ENCODE measurements at places on chromosomes 3 and 15. TPM values are rescaled to one million over a fixed set of nuclear protein-coding genes. Genes with fewer than 3 reads are reported as not detected.
A peak's percentile ranks its signal among the peaks of the same experiment; 100 is the strongest.

DNA sequence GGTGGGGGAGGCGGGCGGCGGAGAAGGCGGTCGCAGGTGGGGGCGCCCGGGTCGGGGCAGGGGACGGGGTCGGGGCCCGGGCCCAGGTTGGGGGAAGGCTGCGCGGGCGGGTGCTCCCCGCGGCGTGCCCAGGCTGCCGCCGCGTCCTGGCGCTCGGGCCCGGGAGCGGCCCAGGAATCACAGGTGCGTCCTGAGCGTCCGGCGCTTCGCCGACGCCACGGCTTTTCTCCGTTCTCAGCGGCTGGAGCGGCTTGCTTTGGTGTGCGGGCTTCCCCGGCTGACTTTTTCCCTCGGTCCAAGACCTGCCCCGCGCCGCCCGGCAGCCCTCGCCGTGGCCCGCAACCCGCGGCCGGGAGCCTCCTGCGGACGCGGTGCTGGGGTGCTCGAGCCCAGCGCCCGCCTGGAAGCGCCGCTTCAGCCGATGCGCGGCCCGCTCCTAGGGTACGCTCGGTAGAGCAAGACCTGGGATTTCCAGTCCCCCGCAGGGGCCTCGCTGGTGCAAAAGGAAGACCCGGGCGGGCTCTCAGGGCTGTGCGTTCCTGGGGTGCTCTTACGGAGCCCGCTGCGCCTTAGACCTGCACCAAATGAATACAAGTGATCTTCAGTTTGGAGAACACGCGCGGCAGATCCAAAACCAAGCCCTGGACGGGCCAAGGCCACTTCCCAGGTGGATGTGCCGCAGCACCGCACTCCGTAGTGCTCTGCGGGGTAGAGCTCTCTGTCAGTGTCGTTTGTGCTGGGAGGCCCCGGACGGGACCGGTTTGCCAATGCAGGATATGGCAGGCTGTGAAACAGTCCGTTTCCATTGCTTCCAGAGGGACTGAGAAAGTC, 639 bp downstream of the NIPA1 start:
- no peak for DNase-seq

DNA sequence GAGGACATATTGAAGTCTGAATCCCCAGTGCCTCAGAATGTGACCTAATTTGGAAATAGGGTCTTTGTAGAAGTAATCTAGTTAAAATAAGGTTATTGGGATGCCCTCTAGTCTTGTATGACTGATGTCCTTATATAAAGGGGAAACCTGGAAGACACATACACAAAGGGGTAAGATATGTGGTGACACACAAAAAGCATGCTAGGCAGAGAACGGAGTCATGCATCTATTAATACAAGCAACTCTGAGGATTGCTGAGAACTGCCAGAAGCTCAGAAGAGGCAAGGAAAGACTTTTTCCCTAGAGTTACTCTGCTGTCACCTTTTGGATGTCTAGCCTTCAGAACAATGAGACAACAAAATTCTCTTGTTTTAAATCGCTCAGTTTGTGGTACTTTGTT, 58.1 kb upstream of the TMEM108 start:
- no peak for DNase-seq

- DNase-seq = no peak
Measured at GRCh38 chr3:150773616-150774192, 10.7 kb upstream of the SIAH2 start.

- no peak for DNase-seq
Measured at GRCh38 chr3:128895843-128896697, 16.6 kb downstream of the ACAD9 start.

DNA sequence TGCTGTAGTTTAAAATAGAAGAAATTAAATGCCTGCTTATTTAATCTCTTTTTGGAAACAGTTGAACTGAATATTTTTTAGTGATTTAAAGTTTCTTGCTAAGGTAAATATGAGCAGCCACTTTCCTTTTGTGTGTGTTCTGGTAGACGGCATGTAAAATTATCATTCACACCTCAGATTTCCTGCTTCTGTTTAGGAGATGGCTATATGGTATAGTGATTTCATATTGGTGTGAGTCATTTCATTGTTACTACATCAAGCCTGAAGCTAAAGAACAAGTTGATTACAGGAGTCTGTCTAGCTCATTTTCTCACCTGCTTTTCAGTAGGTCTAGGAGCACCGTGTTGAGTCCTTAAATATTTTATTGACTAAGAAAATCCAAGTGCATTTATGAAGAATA, 2.2 kb downstream of the LRCH3 start:
- no peak for DNase-seq

GRCh38 chr3:45574067-45574494, 20.5 kb upstream of the LIMD1 start:
- DNase-seq = no peak

GRCh38 chr3:112017091-112017490, 17.4 kb upstream of the TMPRSS7 start:
- no peak for DNase-seq

GRCh38 chr3:59499000-59499399, 449.2 kb upstream of the CFAP20DC start:
- DNase-seq = no peak

DNA sequence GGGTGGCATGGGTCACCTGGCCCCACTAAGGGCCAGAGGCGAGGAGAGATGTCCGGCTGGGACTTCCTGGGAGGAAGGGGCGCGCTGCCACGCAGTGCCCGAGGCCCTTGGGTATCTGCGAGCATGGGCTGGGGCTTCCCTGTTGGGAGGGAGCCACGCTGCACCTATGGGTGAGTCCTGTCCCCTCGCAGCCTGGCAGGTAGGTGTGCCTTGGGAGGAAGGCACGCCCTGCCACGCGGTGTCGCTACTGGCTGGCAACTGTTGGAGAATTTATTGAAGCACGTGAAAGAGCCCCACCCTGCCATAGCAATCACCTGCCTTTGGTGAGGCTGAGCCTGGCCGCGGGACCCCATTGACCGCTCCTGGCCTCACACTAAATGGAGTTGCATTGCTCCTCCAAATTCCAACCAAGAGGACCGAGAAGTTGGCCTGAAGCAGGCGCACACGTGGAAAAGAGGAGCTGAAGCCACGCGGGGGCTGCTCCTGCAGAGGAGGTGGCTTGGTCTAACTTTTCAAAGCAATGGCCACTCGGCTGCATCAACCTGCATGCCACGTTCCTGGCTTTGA, 134.2 kb downstream of the TJP1 start:
- peak; percentile 26 for DNase-seq

DNA sequence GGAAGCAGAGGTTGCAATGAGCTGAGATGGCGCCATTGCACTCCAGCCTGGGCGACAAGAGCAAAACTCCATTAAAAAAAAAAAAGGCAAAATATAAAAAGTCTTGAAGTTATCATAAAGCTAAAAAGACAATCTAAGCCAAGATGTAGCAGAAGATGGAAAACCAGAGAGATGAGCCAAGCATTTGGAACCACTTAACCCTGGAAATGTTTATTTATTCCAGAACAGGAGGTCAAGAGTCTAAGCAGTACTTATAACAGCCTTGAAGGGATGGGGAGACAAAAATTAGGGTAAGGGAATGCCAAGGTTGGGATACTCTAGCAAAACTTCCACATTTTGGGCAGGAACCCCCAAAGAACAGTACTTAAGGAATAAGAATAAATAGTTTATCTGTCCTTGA, 30.1 kb downstream of the FAIM start:
- no peak for DNase-seq

- no peak for DNase-seq
Measured at GRCh38 chr15:79897701-79898113, 893 bp upstream of the MTHFS start.

GRCh38 chr3:121736112-121736511, 13.4 kb downstream of the GOLGB1 start:
- no peak for DNase-seq

- peak; percentile 36 for DNase-seq
Measured at GRCh38 chr3:17183951-17184550, 299.3 kb downstream of the PLCL2 start.

DNA sequence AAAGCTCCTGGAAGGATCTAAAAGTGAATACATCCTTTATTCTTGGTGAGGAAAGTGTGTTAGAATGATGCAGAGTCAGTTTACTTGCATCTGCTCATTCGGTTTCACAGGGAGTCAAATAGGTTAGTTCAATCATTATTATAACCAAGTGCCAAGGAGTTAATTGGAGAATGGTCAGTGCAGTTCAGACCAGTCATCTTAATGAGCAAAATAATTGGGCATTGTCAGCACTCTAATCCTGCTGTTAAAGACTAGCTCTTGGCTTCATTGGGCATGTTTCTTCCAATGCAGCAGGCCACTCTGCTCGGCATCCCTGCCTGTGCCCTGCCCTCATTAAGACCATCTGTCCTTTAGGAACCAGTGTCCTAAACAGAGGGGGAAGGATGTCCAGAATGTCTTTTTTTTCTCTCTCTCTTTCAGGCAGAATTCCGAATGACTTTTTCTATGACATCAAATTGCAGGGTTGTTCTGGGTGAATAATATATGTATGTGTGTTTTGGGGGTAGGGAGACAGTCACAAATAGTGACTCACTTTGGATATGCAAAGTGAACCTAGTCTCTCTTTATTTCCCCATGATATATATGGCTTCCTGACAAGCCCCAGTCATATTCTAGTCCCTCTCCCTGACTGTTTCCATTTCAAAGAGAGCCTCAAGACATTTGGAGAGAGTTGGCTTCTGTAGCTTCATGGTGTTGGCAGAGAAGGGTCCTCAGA, 205.4 kb upstream of the TRIM42 start:
- DNase-seq = peak; percentile 56

DNA sequence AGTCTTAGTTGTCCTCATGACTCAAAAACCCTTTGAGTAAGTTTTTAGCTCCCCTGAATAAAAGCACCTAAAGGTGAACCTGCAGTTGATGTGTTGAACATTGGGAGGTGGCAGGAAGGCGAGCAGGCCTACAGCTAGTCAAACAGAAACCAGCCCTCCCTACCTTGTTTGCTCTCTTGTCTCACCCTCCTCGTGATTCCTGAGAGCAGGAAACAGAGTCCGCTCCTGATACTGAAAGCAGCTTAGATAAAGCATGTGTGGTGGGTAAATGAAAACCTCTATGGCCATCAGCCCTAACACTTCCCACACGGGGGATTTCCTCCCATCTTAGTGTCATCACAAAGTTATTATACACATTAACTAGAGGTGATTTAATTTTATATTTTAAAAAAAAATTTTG, 21.8 kb upstream of the CLDN18 start:
- no peak for DNase-seq

DNA sequence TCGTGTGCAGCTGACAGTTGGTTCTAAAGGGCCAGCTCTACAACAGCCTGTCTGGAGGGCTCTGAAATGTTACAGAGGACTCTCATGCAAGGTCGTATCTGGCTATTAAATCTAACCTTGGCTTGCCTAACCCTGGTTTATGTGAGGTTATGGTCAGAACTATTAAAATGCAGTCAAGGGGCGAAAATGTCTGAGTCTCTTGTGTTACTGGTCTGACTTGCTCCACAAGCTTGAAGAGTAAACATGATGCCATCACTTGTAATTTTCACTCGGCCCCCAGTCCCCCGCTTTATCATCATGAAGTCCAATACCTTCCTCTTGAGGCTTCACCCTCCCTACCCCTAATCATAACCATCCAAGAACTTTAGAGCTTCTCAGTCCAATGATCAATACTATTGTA, 9.4 kb downstream of the ENTPD3 start:
- DNase-seq = peak; percentile 84

DNA sequence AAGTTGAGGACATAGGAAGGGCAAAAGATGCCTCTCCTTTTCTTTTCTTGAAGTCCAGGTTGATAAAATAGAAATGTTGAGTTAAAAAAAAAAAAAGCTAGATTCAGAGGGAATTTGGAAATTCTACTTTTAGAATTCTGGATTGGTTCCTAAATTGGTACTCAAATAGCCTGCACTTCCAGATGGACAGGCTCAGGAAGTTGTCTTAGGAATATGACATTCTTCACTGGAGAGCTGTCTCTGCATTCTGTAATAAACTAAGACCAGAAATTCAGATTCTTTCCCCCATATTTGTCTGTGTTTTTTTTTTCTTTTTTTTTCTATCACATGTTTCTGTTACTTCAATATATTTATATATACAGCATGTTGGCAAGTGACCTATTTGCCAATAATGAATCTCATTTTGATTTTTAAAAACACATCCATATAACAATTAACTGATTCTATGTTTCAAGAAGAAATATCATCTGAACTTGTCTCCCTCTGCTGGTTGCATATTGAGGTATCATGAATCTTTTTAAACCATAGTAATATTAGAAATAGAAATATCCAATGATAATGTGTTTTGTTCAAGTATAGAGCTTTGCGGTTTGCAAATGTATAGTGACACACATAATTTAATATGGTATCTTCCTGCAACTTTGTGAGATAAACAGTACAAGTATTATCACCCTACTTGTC, 8.5 kb upstream of the LSAMP start:
- no peak for DNase-seq

GRCh38 chr3:138124188-138124587, 8.0 kb downstream of the A4GNT start:
- no peak for DNase-seq

GRCh38 chr3:42520906-42521305, 18.5 kb downstream of the VIPR1 start:
- DNase-seq = no peak

GRCh38 chr15:85615930-85616329, 178.8 kb downstream of the KLHL25 start:
- DNase-seq = no peak

PPP1R14D gene
- 0.55 TPM for total RNA-seq

GOLGA6L7 gene
- not detected for total RNA-seq

RAB43 gene
- 48.9 TPM for total RNA-seq

TEX55 gene
- not detected for total RNA-seq

LMAN1L gene
- total RNA-seq = not detected

LRRC31 gene
- total RNA-seq = not detected

Data from PC-9 (cell line).